ENCODE measurements at places on chromosomes 1 and 21.

- DNase-seq, result no peak
These were observed 59.6 kb downstream of the RPS6KC1 start for GRCh38 chr1:213110349-213111300.

DNA sequence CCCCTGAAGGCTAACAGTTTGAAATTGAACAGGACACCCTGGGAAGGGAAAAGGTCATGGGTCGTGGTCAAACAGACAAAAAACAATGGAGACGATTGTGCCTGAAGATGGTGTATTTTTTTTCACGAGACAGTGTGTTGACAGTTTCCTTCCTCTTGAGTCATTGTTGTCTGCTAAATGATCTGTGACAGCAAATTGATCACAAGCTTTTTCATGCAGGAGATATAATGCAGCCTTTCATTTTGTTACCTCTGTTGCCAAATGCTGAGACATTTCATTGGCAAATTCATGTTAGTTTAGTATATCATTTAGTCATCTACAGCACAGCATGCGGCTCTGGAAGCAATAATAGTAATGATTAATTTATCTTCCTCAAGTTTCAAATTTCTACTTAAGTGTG lies 27.7 kb downstream of the UBE2U start:
- DNase-seq, result no peak

GRCh38 chr1:237864338-237865244 lies 26.1 kb downstream of the ZP4 start:
- DNase-seq, result peak; percentile 82

DNA sequence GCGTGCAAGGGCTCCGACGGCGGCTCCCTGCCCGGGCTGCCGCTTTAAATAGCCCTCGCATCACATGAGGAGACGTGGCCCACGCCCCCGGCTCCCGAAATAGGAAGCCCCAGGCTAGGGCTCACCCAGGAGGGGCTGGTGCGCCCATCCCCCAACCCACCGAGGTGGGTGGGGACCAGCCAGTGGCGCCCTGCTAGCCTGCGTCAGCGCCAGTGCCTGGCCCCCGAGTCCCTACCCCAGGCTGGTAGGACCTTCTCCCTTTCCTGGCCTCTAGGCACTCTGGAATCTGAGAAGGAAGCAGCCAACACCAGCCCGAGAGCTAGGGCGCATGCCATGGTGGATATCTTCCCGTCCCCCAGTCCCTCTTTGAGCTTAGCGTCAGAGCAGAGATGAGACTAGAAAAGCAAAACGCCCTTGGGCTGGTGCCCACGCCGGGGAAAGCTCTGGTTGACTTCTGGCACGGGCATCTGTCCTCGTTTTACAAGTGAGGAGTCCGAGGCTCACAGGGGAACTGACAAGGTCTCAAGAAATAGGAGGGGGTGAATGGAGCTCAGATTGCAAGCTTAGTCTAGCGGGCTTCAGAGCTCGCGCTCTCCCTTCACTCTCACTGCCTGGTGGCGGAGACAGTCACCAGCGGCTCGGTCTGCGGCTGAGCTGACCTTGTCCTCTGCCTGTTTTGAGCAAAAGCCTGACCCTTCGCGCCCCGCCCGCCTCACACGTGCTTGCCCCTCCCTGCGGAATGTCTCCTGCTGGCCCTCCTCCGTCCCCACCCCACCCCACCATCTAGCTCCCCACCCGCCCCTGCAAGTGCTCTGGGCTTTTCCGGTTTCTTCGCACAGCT lies at the start of gene FABP3:
FABP3 (minus strand) TSS at position 21 of the 841 bp plus-strand sequence. CDS start 62 bp downstream, outside the sequence.
- DNase-seq, result peak; percentile 78

DNA sequence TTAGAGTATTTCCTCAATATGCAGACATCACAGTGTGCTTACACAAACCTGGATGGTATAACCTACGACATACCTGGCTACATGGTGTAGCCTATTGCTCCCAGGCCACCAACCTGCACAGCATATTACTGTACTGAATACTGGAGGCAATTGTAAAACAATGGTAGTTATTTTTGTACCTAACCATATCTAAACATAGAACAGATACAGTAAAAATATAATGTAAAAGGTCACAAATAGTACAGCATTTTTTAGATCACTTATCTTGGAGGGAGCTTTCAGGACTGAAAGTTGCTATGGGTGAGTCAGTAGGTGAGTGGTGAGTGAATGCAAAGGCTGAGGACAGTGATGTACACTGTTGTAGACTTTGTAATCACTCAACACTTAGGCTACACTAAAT lies 492.3 kb downstream of the MRPL39 start:
- DNase-seq, result no peak

DNA sequence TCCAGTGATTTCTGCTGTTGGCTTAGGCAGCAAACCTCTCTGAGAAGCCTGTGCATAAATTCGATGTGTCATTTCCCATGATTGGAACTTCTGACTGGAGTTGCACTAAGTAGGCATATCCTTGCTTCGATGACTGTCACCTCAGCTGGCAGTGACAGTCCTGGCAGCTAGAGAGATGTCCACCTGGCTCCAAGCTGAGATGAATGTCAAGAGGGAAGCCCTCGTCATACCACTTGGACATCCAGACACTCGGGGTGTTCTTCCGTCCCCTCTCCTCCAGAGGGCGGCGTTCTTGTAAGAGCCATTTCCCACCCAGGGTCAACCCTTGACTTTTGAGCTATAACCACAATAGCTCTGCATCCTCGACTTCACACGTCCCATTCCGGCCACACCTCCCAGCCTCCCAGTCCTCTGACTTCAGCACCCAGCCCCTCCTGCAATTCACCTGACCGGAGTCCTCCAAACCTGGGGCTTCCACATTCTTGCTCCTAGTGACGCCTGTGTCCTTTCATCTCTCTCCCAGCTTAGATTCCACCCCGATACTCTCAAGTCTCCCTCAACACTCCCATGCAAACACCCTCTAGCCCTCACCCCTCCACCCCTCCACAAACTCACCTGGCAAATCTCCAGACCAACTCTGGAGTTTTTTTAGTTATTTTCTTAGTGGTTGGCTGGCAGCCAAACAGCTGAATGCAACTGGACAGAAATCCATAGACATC lies 17.3 kb downstream of the CA6 start:
- peak; percentile 63 for DNase-seq

DNA sequence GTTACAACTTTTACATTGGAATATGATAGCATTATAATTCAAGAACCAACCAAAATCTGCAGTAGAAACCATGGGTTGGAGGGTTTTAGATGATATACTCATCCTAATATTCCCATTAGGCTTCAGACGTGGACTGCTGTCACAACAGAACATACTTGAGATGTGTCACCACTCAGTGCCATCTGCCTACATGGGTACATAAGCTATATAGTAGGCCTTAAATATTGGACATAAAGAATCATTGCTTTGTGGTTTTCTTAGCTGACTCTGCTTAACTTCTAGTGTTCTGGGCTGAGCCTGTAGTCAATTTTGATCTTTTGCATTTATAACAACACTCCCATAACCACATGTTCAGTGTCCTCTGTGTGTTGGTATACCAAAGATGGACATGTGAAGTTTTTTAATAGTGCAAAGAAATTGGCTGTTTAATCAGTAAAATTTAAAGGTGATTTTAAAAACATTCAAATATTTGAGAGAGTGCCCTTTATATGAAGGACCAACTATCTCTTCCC lies 14.2 kb downstream of the RAP1A start:
- DNase-seq, result no peak

DNA sequence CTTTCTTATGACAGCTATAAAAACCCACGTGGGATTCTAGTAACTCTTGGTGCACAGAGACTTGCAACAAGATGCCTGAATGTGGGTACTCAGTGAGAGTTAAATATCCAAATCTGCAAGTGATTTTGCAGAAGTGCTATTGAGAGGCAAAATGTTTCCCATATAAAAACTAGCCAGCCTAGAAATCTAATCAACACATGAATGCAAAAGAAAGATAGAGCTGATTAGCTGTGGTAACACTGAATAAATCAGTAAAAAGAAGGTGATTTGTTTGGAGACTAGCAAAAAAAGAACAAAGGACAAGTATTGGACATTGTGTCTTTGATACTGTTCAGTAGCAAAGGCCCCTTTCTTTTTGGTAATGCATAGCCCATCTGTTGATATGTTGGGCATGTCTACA lies 213.7 kb upstream of the SGIP1 start:
- no peak for DNase-seq

DNA sequence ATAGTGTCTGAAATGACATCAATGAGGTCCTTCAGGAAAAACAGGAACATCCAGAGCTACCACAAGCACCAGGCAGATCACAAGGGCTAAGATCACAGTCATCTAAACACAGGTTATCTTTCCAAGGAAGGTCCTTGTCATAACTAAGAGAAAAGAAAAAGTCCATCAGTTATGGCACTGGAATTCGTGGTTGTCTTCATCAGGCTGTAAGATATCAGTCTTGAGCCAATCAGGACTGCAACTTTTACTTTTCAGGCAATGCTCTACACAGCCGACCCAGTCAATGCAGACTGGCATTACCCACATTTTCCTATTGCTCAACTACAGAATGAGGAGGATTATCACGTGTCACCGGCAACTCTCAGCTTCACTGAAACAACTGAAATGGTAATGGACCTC lies 26.4 kb downstream of the SORT1 start:
- DNase-seq, result no peak

DNA sequence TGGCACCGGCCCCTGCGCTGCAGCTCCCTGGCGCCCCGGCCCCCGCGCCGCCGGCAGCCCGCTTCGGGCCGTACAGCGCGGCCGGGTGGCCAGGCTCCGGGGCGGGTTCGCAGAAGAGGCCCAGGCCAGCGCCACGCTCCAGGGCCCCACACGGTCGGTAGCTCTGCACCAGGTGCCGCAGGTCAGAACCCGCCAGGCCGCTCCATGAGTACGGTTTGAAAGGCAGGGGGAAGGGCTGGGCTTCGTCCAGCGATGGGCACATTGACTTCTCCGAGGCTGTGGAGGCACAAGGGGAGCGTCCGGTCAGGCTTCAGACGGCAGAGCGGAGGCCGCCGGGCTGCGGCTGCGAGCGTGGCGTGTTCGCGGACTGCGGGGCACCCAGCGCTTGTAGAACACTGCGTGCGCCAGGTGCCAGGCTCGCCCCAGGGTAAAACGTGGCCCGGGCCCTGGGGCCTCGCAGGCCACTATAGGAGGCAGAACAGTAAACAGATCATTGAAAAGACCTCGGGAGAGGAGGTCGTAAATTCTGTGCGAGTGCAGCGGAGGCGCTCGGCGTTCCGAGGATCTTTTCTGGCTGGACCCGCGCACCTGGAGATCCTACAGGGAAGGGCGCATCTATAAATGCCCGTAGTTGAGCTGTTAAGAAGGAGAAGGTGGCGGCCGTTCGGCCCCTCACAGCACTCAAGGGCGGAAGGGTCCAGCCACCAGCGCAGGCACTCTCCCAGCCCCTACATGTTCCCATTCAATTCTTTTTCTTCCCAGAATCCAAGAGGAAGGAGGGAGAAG lies 5.7 kb downstream of the GFI1 start:
- no peak for DNase-seq

- peak; percentile 46 for DNase-seq
These were observed 701 bp upstream of the INSRR start for GRCh38 chr1:156859523-156860112.

GRCh38 chr1:110019770-110020169 lies 14.7 kb upstream of the STRIP1 start:
- DNase-seq, result no peak

- DNase-seq, result no peak
These were observed 60.0 kb downstream of the FBXO2 start for GRCh38 chr1:11594222-11594621.

GRCh38 chr1:210250665-210250997 lies 18.0 kb downstream of the SERTAD4 start:
- DNase-seq, result peak; percentile 94

- DNase-seq, result no peak
These were observed 47.6 kb downstream of the LHX4 start for GRCh38 chr1:180277476-180278193.

DNA sequence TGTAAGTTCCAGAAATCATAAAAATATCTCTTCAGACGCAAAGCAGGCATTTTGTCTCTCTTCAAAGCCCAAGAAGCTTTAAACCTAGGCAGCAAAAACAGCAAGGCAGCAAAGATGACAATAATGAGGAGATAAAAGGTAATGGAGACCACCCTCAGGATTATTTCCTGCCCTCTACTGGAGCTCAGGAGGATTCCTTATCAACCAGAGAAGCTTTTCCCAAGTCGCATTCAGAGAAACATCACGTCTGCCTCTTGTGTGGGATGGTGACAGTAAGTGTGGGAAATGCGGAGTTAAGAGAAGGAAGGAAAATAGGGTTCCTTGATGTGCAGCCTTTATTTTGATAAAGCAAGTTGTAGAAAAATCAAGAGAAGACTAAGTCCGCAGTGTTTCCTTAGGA lies 365.8 kb downstream of the RGS7 start:
- no peak for DNase-seq

GRCh38 chr1:23634840-23635651 lies 56.6 kb upstream of the RPL11 start:
- peak; percentile 71 for DNase-seq

- no peak for DNase-seq
These were observed 12.2 kb downstream of the ADAMTS5 start for GRCh38 chr21:26954662-26955121.

DNA sequence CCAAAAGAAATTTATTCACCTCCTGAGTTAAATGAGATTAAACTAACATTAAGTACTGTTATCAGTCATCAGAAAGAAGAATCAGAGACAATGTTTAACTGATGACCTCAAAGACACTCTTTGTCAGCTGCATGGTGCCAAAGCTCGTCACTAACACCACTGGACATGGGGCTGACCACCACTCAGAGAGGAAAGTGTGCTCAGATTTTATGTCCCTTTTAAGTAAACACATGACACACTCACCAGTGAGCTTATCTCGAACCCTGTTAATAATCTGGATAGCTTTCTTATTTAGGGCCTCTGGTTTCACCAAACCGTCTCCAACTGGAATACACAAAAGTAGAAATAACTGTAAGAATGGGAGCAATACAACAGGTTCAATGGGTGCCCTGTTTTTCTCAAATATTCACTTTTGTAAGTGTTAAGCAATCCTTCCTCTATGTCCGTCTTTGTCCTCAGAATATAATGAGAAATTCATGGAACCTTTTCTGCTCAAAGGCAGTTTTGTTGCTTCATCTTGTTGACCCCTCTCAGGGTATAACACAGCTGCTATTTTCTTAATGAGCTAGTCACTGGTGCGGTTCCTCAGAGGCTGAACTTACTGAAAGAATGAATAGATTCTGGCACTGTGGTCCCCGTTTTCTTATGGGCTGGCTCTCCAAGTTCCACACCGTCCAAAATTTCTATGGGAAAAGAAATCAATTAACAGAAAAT lies 9.5 kb upstream of the EXOSC10 start:
- no peak for DNase-seq

- no peak for DNase-seq
These were observed 9.4 kb upstream of the MYOG start for GRCh38 chr1:203095061-203095690.

GRCh38 chr1:206496131-206496793 lies 11.1 kb upstream of the RASSF5 start:
- DNase-seq, result no peak

All from WERI-Rb-1 (cell line).